NCI-H69 (cell line): ENCODE measurements at places on chromosomes 12 and 14.

DNA sequence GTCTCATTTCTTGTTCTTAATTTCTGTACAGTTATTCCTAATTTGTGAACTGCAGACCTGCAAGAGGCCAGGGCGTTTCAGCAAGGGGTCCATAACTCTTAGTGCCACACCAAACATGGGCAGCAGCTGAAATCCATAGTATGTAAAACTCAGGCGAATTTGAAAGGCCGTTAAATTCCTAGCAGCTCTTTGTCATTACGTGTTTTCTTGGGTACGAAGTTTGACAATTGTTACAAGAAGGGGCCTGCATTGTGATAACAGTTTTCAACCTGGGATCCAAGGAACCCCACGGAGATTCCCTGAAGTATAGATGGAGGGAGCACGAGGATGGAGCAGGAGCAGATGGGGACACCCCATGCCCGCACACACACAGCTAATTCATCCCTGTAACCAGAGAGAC, 288.0 kb downstream of the ZFP36L1 start:
- no peak for DNase-seq

DNA sequence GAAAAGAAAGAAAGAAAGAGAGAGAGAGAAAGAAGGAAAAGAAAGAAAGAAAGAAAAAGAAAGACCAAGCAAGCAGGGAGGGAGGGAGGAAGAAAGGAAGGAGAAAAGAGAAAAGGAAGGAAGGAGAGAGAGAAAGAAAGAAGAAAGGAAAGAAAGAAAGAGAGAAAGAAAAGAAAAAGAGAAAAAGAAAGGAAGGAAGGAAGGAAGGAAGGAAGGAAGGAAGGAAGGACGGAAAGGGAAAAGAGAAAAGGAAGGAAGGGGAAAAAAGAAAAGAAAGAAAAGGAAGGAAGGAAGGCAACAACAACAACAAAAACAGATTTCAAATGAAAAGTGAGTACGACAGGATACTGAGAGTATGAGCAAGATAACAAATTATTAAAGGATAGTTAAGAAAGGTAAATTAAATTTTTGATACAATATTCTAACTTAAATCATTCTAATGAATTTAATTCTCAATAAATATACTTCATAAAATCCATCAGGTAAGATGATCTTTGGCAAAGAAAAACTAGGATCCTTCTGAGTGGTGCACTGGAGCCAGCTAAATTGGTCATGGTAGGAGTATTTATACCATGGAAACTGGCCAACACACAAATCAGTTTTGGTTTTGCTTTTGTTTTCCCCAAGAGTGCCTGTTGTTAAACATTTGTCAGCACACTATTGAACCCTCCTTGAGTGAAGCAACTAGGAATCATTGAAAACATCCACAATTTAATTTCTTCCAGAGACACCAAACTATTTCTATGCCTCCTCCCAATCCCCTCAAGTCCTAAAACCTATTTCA, 56.1 kb upstream of the DYRK2 start:
- peak; percentile 32 for DNase-seq

GRCh38 chr14:36361210-36361853, 40.9 kb upstream of the MBIP start:
- DNase-seq: no peak

DNA sequence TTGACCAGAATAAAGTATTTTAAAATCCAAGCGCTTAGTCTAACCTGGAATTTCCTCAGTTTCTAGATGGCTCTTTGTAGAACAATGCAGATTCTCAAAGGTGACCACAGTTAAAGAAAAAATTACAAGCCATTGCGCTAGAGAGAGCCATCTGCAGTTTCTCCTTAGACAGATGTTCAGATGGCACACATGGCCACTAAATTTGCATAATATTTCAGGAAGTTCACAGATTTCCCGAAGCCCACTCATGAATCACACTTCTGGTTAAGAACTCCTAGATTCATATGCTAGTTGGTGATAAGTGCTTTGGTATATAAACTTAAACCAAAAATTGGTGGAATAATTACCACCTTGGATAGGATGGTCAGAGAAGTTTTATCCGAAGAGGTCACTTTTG, 749 bp downstream of the AKAP3 start:
- DNase-seq: no peak

DNA sequence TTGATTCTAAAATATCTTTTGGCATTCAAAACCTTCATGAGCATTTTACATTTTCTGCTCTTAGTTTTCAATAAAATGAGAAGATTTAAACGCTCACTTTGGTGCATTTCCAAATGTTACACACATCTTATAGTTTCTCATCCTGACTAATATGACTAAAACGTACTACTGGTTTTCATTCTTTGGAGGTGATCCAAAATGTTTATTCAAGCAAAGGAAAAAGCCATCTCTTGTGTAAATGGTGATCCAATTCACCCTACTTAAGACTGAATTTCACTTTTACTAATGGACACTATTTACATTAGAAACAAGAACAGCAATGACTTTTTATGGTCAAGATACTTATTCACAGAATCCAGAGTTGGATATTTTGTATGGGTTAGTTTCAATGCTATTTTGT, 86.6 kb downstream of the KITLG start:
- peak; percentile 8 for DNase-seq

- DNase-seq: no peak
These were observed 22.4 kb downstream of the SLCO1B3 start for GRCh38 chr12:20832911-20833310.

GRCh38 chr14:93892505-93892839, 34.7 kb upstream of the FAM181A start:
- DNase-seq: no peak

- peak; percentile 49 for DNase-seq
These were observed 252.5 kb downstream of the SLC6A15 start for GRCh38 chr12:84660139-84660538.

GRCh38 chr12:113826805-113827538, 139.2 kb downstream of the RBM19 start:
- DNase-seq: no peak

DNA sequence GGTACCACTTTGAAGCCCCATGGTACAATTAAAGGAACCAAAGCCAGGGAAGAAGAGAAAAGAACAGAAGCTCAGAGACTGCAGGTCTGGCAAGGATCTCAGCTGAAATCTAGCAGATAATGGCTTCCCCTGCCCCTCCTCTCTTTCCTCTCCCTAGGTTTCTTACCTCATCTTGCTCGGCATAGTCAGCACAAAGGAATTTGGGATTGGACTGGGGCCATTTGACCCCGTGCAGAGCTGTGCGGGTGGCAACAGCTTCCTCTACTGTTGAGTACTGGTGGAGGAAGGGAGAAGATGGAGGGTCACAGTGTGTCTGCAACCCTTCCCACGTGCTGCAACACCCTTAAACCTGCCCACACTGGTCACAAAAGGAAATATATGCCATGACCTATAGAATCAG, 4.7 kb upstream of the CDH24 start:
- DNase-seq: no peak
